ENCODE measurements at places on chromosomes 2 and 18.
A peak's percentile ranks its signal among the peaks of the same experiment; 100 is the strongest.

DNA sequence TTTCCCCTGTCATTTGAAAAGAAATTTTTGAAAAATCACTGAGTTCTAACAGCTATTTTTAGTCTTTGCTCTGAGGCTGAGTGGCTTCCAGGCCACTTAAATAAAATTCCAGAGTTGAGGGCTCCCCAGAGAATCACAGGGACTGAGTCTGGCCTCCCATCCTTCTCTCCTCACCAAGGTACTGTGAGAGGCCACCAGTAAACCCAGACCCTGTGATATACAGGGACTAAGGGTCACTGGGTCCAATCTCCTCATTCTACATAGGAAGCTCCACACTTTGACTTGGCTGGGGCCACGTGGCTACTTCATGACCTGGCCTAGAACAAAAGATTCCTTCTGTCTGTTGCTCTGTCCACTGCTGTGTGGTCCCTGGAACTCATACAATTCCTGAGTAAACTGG, 123.2 kb upstream of the CDCA7 start:
- DNase-seq: no peak

DNA sequence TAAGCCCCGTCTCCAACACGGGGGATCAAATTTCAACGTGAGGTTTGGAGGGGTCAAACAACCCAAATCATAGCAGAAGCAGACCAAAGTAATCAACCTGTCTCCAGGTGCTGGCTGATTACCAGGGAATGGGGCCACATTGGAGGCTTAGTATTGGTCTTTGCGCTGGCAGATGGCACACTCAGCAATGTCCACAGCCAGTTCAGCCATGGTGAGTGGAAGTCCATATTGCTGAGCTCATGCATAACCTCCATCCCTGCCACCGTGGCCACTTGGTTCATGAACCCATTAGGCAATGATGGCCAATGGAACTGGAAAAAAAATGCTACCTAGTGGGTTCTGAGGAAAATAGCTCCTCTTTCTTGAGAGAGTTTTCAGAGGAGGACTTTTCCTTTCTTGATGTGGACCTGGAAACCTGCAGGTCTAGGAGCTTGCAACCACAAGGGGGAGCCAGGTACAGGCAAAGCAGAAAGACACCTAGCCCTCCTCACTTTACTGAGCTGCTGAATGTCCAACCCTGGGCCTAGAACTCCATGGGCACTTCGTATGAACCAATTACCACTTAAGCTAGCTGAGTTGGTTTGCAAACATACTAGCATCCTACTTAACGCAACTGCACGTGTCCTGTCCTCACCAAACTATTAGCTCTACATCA, 128.0 kb upstream of the GYPC start:
- DNase-seq: peak; percentile 57

GRCh38 chr2:67802291-67802690, 260.5 kb downstream of the C1D start:
- DNase-seq: no peak

- no peak for DNase-seq
These were observed 165.3 kb upstream of the KLHL29 start for GRCh38 chr2:23219666-23220065.

- no peak for DNase-seq
These were observed 21.2 kb downstream of the GORASP2 start for GRCh38 chr2:170950221-170950761.

GRCh38 chr18:49819823-49820671, 6.7 kb upstream of the ACAA2 start:
- DNase-seq: no peak

- DNase-seq: no peak
These were observed 134.2 kb downstream of the CALCRL start for GRCh38 chr2:187313831-187314230.

DNA sequence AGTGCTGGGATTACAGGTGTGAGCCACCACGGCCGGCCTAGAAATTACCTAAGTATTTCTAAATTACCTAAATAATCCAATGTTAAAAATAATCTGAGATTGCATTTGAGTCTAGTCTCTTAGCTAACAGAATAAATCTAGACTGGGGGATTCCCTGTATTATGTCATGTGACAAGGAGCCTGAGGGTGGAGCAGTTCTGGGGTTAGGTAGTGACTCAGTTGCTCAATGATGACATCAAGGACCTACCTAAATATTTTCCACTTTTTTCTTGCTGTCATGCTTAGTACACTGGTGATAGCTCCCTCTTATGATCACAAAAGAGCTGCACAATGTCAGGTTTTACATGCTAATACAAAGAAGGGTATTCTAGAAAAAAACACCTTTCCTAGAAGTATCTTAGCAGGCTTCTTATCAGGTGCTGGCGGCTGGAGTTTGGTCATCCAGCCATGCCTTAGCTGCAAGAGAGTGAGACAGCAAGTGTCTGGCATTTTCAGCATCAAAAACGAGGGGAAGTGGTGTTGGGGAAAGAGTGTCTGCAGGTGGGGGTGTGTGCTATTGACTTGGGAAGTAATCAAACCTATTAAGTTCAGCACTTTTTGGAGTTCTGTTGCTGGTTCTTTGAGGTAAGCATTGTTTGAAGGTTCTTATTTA, 17.5 kb upstream of the CEP192 start:
- DNase-seq: no peak

DNA sequence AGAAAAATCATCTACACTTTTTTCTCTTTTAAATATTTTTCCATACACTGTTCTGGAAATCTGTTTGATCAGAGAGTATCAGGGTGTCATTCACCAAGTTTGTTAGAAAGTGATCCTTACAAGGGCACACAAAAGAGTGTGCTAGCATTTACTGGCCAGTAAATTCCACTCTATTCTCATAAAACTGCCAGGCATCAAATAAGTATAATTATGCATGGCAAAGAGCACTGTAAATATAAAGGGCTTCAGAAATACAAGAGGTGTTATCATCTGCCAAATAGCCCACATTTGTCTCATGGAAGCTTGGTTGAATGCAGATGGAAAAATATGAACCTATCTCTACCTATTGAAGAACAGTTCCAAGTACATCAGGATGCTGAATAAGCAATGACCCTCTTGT, 847.3 kb upstream of the ACVR2A start:
- DNase-seq: no peak

DNA sequence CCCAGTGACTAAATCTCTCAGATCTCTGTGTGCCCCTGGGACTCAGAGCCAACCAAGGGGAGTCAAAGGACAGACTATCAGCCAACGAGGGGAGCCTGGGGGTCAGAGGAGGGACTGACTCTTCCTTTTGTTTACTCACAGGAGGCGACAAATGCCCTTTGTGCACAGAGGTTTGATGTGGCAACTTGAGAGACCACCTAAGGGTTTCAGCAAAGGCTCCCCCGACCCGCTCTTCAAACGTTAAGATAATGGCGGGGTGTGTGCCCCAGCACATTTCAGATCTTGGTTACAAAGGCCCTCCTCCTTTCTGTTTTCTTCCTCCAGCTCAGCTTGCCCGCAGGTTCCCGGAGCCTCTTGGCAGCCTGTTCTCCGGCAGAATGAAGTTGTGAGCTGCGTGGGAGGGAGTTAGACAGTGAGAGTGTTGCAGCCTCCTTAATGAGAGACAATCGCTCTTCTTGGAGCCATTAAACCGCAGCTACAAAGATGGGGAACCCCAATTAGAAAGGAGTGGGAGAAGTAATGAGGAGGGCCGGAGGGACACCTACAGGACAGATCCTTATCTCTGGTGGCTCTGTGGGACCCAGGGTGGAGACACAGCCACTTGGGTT, 76.2 kb downstream of the KIAA2012 start:
- no peak for DNase-seq

- DNase-seq: no peak
These were observed 51.0 kb downstream of the RBMS1 start for GRCh38 chr2:160442603-160443002.

DNA sequence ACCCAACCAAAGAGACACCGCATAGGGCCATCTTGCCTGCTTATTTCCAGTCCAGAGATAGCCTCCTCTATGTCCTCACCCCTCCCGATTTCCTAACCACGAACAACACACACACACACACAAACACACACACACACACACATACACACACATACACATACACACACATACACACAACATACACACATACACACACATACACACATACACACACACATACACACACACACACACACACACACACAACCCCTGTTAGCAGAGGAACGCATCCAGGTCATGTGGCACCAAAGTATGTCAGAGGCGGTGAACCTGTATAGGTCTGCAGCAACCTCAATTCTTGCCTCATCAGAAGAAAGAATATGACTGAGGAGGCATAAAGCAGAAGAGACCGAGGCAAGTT, 18.5 kb upstream of the DNER start:
- DNase-seq: no peak

DNA sequence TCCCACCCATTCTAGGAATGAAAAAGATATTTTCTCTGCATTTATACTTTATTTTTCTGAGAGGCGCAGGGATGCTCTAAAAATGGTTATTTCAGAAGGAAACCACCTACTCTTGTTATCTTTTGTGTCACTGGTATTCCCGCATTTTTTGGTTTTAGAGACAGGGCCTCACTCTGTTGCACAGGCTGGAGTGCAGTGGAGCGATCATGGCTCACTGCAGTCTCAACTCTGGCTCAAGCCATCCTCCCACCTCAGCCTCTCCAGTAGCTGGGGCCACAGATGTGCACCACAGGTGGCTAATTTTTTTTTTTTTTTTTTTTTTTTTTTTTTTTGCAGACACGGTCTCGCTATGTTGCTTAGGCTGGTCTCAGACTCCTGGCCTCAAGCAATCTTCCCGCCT, 135.9 kb downstream of the NCK2 start:
- no peak for DNase-seq

- no peak for DNase-seq
These were observed 150.5 kb downstream of the VAPA start for GRCh38 chr18:10064267-10064666.

- DNase-seq: no peak
These were observed 141.9 kb downstream of the SLC4A3 start for GRCh38 chr2:219769090-219769910.

DNA sequence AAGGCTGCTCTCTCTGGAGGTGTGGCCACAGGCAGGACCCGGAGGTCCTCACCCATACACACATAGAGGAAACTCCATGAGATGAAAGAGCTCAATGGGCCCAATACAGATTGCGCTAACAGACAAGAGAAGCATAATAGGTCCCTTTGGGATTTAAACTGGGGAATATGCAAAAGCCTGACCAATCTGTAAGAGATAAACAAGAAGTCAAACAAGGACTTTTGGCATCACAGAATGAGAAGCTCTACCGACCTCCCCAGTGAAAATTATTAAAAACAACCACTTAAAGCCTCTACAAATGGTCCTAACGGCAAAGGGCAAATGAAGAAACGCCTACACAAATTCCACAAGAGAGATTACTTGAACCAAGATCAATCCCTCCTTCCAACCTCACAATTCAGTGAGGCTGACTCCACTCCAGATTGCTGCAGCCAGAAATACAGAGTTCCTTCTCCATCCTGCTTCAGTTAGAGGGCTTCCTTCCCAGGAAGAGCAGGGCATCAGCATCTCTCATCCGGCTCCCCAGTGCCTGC, 10.8 kb downstream of the IWS1 start:
- no peak for DNase-seq

GRCh38 chr2:41779888-41780287, 267.9 kb upstream of the PKDCC start:
- no peak for DNase-seq

GRCh38 chr2:29425866-29426265, 310.7 kb downstream of the CLIP4 start:
- DNase-seq: no peak

GRCh38 chr2:8514796-8515758, 166.8 kb upstream of the ID2 start:
- peak; percentile 30 for DNase-seq

DNA sequence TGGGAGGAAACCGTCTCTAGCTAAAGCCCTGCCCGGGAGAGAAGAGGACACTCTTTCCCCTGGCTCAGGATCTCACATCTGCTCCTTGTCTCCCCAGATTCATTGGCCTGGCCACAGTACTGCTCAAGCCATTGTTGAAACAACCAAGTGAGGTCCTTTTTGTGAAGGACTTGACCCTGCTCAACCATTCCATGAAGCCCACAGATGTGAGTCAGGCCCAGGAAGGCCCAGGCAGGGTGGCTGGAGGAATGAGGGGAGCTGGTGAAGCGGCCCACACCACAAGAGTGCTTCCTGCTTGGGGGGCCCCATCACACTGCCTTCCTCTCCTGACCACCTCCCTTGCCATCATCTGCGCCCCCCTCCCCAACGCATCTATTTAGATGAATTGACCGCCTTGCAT, 5.1 kb downstream of the FER1L5 start:
- DNase-seq: no peak

DNA sequence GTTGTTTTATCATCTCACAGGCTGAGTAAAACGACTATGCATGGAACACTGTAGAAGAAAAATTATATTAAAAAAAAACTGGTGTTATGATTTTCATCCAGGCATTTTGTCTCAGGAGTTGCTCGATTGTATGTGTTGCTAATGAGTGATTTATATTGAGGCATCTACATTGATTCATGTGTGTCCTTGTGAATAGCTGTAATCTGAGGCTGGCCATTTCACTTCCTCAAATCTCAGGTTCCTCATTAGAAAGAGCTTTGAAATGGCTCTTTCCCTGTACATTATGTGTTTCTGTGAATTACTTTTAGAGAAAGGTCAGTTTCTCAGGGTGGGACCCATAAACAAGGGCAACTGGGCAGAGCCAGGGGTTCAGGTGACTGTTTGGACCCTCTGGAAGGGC, 2.3 kb downstream of the IL18R1 start:
- no peak for DNase-seq

GRCh38 chr18:70848329-70848728, 559.5 kb downstream of the SOCS6 start:
- DNase-seq: no peak

- DNase-seq: peak; percentile 56
These were observed 39.5 kb downstream of the CYTIP start for GRCh38 chr2:157404363-157404762.

DNA sequence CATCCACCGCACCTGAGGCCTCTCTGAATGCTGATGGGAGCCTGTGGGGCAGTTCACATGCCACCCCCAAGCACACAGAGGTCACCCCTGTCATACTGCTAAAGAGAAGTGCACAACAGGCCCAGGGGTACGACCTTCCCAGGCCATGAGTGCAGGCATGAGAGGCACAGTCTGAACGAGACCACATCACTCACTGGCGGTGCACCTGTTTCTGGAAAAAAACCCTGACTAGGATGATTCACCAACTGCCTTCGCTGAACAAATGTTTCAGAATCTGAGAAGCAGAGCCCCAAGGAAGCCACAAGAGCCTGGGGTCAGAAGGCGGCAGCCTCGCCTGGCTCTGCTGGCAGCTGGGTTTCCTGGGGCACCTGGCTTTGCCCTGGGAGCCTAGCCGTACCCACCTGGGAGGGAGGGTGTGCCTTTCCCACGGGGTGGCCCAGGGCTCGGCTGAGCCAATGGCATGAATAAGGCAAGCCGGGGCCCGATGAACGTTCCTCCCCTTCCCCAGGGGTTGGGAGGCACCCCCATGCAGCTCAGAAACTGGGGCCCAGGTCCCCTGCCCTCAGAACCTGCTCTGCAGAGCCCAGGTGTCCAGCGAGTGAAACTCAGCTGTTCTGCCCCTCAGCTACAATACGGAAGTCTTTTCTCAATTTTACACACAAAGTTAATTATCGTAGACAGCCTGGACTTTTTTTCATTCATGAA, 73.8 kb downstream of the HDAC4 start:
- DNase-seq: peak; percentile 50

GRCh38 chr2:147464737-147465357, 380.0 kb upstream of the ACVR2A start:
- DNase-seq: no peak
